ENCODE measurements at places on chromosomes 5 and 9.

DNA sequence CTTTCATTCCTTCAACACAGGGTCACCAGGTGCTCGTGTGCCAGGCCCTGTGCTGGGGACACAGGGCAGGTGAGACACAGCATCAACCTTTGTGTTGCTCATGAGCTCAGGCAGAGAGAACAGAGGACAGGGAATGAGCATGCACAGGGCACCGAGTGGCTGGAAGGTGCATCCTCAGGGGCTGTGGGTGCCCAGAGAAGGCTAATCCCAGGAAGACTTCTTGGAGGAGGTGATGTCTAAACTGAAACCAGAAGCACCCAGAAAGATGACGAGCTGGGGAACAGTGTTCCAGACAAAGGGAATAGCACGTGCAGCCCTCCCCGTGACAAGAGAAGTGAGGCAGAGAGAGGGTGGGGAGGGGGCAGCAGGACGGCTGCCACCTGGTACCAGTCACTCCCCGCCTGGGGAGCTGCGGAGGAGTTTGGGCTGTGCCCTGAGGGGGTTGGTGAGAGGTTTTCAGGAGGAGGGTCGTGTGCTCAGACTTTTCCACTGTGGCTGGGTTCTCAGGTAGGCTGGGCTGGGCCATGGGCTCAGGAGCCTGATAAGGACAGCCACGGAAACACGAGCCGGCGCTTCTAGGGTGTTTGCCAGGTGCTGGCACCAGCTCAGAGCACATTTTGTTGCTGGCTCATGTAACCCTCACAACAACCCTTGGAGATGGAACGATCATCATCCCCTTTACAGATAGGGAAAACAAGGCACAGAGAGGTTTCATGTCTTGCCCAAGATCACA is 46.0 kb downstream of the HMCN2 start:
- DNase-seq = no peak

DNA sequence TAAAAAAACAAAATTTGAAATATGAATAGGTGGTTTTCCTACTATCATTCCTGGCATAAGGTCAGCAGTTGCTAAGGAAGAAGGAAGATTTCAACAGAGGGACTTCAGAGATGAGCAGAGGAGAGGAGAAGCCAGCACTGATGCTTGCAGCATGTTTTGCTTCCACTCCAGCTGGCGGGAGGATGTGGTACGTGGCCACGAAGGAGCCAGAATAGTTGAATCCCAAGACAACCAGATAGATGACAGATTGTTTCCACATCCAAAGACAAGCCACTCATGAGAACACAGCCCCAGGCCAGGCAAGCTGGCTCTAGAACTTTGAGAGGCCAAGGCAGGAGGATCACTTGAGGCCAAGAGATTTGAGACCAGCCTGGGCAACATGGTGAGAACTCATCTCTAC is 15.1 kb downstream of the TIMD4 start:
- no peak for DNase-seq

- DNase-seq = no peak
Measured at GRCh38 chr5:74040811-74041491, 415.0 kb downstream of the ARHGEF28 start.

- no peak for DNase-seq
Measured at GRCh38 chr5:149618581-149619248, 37.4 kb downstream of the ARHGEF37 start.

- DNase-seq = no peak
Measured at GRCh38 chr5:5710471-5710870, 288.0 kb downstream of the ICE1 start.

DNA sequence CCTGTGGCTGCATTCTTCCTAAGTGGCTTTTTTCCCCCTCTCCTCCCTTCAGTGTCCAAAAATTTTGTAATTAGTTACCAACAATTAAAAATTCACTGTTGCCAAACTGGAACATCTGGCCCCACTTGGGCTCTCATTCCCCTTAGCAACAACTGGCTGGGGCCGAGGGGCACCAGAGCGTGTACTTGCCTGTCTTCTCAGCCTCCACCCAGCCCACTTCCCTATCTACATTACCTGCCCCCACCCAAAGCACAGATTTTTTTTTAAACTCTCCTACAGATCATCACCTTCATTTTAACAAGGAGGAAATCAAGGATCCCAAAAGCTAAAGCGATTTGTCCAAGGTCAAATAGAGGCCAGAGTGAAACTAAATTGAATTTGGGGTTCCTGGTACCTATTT is 278.8 kb downstream of the EBF1 start:
- no peak for DNase-seq

GRCh38 chr5:79225026-79225425 is 10.9 kb upstream of the JMY start:
- DNase-seq = no peak
